ENCODE measurements at places on chromosomes 3 and 15.

- no peak for DNase-seq
Measured at GRCh38 chr3:151625086-151625485, 108.6 kb upstream of the AADACL2 start.

DNA sequence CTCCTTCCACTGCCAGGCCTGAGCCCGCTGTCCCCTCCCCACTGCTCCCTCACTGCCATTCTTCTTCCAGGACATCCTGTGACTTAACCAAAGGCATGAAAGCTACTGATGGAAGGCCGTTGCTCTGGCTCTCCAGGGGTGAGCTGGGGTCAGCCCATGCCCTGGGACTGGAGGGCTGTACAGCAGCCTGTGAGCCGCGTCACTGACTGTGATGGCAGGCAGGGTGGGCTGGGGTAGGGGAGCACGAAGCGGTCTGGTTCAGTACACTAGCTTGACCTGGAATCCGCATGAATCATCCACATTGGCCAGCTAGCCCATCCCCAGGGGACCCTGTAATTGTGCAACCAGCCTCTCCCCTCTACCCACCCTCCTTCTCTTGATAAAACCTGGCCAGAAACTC is 30.8 kb downstream of the CORO2B start:
- DNase-seq: no peak

- no peak for DNase-seq
Measured at GRCh38 chr15:84949043-84949442, 32.6 kb upstream of the PDE8A start.

- no peak for DNase-seq
Measured at GRCh38 chr3:195033531-195034091, 237.3 kb downstream of the XXYLT1 start.

DNA sequence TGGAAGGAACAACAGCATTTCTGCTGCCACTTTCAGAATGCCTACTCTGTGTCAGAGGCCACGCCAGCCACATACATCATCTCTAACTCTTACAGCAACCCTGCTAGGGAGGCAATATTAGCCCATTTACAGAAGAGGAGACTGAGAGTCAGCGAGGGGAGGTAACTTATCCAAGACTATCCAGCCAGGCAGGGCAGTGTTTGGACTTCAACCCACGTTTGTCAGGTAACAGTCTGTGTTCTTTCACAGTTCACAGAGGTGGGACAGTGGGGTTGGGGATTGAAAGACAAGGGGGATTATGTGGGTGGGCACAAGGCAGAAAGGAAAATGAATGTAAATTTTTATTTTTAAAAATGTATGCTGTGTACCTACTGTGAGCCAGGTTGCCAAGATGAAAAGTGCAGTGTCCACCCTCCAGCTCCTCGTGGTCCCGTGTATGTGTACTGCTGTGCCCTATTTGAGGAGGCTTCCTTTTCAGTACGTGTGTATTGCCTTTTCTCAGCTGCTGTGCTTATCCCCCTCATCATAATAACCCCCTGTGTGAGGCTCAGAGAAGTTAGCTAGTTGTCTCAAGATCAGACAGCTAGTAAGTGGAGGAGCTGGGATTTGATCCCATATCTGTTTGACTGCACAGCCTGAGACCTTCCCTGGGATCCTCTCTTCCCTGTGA is 16.5 kb upstream of the ATP2B2 start:
- no peak for DNase-seq

DNA sequence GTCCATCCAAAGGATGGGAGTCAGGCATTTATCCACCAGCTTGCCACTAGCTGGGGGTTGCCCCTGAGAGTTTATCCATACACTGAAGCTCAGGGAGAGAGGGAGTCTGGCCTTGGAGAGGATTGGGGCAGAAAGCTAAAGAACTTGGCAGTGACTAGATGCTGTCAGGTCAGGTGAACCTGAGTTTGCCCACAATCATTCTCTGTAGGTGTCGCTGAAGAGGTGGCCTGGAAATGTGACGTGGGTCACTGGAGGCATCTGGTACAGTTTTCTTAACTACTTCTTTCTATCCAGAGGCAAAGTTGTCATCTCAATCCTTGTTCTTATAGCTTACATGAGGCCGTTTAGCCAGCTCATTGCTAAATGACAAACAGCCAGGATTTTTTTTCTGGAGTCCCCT is 298.0 kb upstream of the CTNNB1 start:
- no peak for DNase-seq

GRCh38 chr15:25718597-25718996 is 144.5 kb downstream of the ATP10A start:
- DNase-seq: no peak

DNA sequence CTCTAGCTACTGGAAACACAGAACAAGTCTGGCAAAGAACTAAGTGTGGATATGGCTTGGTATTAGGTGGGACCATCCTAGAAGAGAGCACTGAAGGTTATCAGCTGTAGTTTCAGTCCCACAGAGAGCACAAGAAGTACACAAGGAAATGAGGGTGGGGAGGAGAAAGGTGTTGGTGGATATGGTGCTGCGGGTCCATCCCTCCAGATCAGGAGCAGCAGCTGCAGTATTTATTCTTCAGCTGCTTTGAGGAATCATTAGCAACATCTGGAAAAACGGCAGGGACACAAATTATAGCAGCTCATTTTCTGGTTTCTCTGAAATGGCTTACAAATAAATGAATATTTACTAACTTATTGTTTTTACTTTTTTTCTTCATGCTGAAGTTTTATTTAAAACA is 29.0 kb downstream of the CD80 start:
- DNase-seq: no peak

DNA sequence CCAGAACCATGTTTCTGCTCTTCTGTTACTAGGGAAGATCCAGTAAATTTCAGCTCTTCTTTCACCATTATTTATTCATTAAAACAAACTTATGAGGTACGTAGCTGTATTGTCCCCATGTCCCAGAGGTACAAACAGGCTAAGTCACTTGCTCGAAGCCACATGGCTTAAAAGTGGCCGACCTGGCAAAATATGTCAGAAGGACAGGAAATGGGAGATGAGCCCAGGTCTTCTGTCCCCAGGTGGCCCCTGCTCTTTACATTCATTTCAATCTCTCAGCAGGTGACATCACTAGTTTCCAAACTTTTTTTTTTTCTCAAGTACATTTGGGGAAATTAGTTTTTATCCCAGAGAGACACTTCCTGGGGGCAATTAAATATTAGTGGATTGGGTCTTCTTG is 34.1 kb upstream of the LPP start:
- DNase-seq: no peak

GRCh38 chr3:41320953-41321641 is 121.8 kb downstream of the CTNNB1 start:
- no peak for DNase-seq

- no peak for DNase-seq
Measured at GRCh38 chr15:40307421-40308211, at the start of gene PLCB2. PLCB2 (minus strand) TSS chr15:40307935; CDS start chr15:40307672, 263 bp downstream.

DNA sequence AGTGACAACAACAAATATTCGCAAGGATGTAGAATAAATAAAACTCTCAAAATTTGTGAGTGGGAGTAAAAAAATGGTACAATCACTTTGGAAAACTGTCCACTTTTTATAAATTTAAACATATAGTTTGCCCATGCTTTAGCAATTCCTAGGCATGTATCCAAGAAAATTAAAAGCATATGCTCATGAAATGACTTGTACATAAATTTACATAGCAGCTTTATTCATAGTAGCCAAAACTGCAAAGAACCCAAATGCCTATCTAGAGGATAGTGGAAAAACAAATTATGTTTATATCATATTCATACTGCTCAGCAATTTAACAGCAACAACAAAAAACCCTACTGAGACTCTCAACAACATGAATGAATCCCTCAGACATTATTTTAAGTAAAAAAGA is 363.6 kb upstream of the CCDC54 start:
- no peak for DNase-seq

DNA sequence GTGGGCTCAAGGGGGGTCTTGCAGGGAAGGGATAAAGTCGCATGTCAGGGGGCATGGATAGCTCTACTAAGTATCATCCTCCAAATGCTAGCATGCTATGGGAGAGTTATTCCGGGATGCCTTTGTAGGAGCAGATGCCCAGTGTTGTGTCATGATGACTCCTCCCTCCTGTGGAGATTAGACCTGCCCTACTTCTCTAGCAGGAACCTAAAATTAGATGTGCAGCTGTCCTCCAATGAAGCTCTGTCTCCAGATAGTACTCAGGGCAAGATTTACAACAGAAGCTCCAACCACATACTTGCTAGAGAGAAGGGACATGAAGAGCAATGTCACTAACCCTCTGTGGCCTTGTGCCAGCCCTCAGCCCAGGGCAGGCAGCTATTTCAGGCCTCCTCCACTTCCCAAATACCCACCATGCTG is 82.5 kb downstream of the AGBL1 start:
- no peak for DNase-seq

- peak; percentile 2 for DNase-seq
Measured at GRCh38 chr3:140051019-140051957, 116.3 kb downstream of the CLSTN2 start.

DNA sequence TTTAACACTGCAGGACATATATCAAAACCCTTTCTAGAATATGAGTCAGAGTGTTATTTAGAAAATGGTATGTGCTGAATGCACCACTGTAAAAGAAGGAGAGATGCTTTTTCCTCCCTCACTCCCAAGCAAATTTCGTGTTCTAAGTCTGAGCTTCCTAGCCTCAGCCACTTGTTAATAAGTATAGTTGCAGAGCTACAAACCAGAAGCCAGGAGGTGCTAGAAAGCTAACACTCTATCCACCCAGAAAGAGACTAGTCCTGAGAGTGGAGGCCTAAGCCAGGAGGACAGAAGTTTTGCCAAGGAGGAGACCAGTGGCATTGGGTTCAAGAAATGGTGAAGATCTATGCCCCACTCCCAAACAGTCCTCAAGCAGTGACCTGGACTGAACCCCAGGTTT is 40.5 kb upstream of the GYG1 start:
- no peak for DNase-seq

- DNase-seq: no peak
Measured at GRCh38 chr3:124791142-124791541, 60.9 kb downstream of the UMPS start.

GRCh38 chr3:3134750-3135448 is 8.2 kb downstream of the TRNT1 start:
- peak; percentile 12 for DNase-seq
